ENCODE measurements at places on chromosomes 3 and 15.

- no peak for DNase-seq
Measured at GRCh38 chr3:38616111-38616510, 33.4 kb downstream of the SCN5A start.

DNA sequence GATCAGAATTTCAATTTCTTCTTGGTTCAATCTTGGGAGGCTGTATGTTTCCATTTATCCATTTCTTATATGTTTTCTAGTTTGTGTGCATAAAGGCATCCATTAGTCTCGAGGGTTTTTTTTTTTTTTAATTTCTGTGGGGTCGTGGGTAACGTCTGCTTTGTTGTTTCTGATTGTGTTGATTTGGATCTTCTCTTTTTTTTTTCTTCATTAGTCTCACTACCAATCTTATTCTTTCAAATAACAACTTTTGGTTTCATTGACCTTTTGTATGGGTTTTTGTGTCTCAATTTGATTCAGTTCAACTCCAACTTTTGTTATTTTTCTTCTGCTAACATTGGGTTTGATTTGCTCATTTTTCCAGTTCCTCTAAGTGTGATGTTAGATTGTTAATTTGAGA is 48.9 kb downstream of the MCTP2 start:
- DNase-seq = no peak

DNA sequence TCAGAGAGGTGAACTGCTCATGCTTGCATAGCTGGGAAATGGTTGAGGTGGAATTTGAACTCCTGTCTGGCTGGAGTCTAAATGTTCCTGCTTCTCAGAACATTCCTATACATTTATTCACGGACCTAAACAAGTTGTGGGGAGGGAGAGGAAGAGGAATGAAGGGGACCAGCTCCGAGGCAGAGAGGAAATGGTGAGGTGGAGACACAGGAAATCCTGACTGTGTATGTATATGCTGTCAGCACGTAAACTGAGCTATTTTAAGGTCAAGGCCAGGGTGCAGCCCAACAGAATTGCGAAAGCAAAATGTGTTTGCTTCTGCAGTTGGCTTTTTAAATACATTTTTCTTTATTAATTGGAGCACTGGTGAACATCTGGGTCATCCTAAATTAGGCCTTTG is 74.1 kb upstream of the POMGNT2 start:
- DNase-seq = no peak

GRCh38 chr3:156787001-156787400 is 39.2 kb upstream of the LEKR1 start:
- DNase-seq = no peak

DNA sequence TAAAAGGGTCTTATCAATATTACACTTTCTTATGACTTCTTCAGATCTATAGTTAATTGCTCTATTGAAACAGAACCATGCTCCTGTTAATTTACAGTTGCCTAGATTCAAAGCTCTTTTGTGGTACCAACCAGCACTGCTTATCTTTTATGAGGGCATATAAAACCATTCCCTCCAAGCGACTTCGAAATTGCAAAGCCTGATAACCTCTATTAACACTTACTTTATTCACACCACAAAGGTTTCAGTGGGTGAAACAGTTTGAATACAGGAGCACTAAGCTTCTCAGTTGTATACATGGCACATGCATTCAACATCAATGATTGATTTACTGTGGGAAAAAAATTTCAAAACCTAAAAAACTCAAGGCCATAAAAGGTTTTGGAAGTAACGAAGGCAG is 74.9 kb upstream of the PPIB start:
- DNase-seq = no peak

All from NCI-H187 treated with DMSO at 0.1 percent for 48 hours (cell line).